ENCODE measurements at places on chromosomes 6 and 20.

DNA sequence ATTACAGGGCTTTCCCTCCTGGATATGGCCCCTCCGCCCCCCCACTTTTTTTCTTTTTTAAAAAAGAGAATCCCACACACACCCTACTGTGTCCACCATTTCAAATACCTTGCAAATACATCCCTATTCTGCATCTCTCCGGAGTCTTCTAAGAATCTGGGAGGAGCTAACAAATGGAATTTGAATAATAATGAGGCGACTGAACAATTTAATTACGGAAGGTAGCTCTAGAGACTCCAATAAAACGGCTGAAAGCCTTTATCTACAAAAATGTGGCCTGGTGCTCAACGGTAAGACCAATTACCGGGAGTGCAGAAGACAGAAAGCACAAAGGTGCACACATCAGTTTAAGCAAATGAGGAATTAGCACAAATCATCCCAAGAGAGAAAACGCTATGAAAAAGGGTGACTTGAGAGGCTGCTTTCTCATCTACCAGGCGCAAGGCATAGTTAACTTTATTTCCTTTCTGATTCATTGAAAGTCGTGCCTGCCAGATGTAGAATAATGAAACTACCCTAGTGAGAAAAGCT lies 1.8 kb downstream of the RRAGD start:
- no peak for DNase-seq

DNA sequence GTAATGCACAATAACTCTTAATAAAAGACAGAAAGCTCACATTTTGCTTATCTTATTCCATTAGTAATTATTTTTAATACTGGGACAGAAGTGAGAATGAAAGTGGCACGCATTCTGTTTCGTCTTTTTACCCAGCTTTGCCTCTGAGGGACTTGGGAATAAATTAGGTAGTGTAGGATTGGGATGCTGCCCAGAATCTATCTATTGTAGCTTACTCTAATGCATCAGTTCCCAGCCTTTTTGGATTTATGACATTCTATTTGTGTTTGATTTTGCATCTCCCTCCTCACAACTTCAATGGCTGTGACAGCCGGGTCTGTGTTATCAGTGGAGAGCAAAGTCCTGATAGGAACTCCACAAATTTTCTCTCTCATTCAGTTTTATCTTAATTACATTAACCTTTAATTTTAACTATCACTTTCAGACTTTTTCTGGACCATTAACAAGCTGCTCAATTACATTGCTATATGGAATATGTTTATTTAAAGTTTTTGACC lies 62.9 kb upstream of the TULP4 start:
- no peak for DNase-seq

DNA sequence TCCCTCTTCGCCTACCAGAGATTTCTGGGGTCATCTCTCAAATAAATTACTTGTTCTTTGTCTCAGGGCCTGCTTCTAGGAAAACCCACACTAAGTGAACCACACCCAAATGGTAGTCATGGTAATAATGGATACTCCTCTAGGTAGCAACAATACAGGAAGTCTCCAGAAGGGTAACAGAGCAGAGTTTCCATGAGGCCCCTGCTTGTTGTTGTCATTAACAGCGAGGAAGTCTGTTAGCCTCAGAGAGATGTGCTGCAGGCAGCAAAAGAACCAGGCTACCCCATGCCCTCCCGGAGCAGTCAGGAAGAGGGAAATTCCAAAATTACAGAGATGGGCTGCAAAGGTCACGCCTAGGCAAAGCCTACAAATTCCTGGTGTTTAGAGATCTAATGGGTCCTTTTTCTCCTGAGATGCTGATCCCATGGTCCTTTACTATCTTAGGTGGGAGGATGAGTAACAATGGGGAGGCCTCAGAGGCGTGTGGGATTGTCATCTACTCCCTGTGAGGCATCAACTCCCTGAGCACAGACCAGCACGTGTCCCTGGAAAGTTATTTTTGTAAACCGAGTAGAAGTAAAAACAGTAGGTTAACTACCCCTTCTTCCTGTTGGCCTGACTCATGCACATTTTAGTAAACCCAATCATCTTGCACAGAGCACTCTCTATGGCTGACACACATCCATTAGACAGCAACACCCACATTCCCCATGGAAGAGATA lies 10.1 kb downstream of the ISM1 start:
- peak; percentile 21 for DNase-seq

GRCh38 chr6:147255948-147256674 lies 51.9 kb downstream of the STXBP5 start:
- DNase-seq: no peak

DNA sequence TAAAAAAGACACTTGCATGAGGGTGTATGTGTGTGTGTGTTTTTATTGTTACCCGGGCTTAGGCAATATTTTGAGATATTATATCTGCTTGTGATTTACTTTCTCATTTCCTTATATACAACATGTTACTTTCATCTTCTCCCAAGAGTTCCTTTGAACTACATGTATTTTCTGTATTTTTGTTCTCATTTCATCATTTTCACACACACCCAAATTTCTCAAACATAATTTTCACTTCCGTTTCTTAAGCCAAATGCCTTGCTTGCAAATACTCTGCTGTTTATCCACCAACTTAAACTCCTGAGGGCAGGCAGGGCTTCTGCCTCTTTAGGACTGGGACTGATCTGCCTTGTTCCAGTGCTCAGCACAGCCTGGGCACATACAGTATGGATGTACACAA lies 69.3 kb upstream of the FYN start:
- DNase-seq: no peak

DNA sequence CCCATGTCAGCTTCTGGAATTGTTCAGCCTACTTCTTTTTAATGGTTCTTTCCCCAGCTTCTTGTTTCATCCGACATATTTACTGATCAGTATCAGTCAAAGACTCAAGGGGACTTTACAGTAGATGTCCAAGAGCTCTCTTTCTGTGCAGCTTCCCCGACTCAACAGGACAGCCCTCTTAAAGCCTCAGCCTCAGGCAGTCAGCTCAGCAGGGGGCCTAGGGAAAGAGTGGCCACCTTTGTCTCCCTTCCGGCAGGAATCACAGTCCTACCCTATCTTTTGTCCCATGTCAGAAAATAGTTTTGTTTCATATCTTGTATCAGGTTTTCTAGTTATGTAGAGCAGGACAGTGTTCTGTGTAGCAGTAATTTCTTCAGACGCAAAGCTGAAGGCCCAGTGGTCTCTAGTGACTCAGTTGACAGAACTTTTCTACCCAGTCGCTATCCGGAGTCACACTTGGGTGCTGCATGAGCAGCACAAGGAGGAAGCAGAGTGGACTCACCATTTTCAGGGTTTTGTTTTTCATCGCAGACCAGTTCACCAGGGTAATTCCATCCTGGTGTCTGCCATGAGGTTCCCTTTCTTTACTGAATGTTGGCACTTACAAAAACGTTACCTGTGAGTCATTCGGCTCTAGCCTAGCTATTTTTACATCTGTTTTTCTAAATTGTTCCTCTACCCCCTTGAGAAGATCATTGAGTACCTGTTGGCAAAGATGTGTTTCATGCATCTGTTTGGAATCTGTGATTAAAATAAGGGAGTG lies 47.7 kb downstream of the SPATA2 start:
- DNase-seq: no peak

GRCh38 chr6:16343593-16343992 lies 105.2 kb downstream of the GMPR start:
- DNase-seq: no peak

DNA sequence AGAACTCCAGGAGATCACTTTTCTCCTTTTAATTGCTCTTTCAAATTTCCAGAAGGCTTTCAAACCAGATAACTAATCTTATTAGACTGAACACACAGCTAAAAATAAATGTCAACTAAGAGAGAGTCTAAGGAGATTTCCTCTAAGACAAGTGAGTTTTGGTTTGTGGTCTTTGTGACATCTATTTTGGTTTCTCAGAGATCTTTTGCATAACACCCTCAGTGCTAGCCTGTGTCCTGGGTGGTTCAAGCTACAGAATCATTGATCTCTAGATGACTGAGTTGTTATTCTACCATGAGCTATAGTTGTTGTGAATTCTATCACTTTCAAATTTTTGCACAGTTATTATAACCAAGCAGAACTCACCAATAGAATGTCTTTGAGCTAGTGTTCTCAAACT lies 49.1 kb upstream of the PLCB4 start:
- no peak for DNase-seq

GRCh38 chr6:73704798-73705197 lies 8.8 kb downstream of the CD109 start:
- DNase-seq: no peak

DNA sequence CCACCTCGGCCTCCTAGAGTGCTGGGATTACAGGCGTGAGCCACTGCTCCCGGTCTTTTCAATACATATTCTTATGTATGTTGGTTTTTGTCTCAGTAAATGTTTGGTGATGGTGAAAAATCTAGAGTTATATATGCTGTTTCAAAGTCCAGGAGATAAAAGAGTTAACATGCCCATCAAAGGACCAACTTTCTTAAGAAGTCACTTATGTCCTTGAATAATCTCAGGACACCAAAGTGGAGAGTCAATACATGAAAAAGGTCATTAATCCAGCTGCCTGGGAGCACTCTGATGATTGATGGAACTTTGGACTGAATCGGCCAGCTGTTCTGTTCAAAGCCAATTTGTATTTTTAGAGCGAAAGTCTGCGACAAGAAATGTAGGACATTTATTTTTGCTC lies 59.8 kb upstream of the HDAC2 start:
- DNase-seq: no peak

DNA sequence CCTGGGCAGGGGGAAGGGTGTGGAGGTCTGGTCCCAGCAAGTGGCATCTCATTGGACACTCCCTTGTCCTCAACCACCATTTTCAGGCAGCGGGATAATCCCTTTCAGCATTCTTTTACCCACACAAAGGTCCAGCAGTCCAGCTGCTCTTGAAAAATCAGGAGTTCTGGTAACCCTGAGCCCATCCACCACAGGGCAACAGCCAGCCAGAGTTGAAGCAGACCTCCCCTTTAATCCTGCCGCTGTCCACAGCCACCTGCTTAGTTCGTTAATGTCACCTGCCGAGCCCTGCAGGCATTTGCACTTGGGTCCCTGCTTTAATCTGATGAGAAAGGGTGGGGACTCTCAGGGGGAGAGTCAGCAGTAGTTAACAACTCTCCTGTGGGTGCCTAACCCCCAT lies 11.1 kb downstream of the TMEM74B start:
- DNase-seq: no peak

GRCh38 chr20:10481676-10482075 lies 46.6 kb downstream of the SLX4IP start:
- no peak for DNase-seq

DNA sequence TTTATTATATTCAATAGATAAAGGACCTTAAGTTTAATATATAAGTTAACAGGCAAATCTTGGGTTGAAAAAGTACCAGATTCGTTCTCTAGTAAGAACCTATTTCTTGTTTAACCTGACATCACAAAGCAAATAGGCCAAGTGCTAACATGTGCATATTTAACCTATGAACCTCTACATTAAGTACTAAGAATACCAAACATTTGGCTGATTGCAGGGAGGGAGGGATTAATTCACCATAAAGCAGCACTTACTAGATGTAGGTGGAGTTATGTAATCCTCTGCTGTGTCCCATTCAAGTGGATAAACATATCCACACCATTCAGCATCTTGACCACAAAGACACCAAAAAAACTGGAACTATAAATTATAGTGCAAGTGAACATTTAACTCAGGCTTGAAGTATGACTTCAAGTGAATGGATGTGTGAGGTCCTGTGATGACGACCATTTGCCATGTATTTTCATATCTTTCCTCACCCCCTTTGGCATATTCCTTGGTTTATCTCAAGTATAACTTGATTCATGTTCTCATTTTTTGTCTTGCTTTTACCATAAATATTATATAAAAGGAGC lies 10.2 kb downstream of the STX11 start:
- no peak for DNase-seq

GRCh38 chr6:136483906-136484305 lies 66.3 kb downstream of the MAP7 start:
- no peak for DNase-seq

GRCh38 chr6:62285612-62286469 lies at the start of gene KHDRBS2:
TSS of gene KHDRBS2 (minus strand) at chr6:62286225.
- no peak for DNase-seq

GRCh38 chr6:34145161-34146020 lies 496 bp downstream of the GRM4 start:
- DNase-seq: no peak

DNA sequence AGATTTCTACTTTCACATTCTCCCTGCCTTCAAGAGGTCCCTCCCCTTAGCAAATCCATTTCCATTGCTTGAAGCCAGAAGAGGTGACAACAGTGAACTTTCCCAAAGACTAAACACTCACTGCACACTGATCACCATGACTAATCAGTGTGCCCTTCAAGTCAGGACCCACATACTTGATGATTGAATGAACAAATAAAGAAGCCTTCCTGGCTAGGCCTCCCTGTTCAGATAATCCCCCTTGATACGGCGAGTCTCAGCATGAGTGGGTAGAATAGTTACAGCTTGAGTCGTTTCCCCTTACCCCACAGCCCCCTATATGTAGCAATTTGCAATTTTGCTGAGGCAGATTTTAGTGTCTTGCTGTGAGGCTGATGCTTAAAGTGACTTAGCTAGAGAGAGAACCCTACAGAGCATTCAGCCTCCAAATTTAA lies 102.2 kb downstream of the UNC5CL start:
- no peak for DNase-seq

DNA sequence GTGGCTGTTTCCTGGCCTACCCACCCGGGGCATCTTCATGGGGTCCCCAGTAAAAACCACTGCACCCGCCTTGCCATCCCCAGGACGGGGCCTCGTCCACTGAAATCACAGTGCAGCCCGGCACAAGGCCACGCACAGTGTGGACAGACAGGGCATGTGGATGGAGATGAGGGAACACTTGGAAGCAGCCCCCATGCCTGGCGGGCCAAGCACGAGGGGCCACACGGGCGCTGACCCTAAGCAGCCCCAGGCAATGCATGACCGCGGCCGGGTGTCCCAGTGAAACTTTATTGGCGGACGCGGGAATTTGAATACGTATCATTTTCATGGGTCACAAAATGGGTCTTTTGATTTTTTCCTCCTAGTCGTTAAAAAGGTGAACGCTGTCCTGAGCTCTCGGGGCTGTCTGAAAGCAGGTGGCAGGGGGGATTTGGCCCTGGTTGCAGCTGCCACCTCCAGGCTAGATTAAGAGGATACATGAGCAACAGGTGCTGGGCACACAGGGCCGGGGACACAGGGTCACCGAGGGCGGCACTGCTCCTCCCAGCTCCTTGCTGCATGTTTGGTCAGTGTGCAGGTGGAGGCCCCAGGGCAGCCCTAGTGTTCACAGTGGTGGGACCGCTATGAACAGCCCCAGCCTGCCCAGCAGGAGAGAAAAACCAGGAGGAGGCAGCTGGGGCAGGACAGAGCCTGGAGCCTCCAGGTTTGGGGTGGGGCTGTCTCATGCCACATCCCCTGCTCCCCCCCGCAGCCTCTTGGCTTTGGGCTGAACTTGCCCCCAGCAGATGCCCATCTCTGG lies 74.9 kb upstream of the SLCO4A1 start:
- DNase-seq: no peak

Data from effector CD4-positive, alpha-beta T cell (primary cell).